CD4-positive, alpha-beta T cell (primary cell): ENCODE measurements at places on chromosomes 6 and 20. TPM values are rescaled to one million over a fixed set of nuclear protein-coding genes. Genes with fewer than 3 reads are reported as not detected.

Gene KHDC1L
- not detected for total RNA-seq

Gene HLA-DMB
- 6.0 TPM for total RNA-seq

Gene MAP7
- 0.49 TPM for total RNA-seq

Gene RSPO3
- total RNA-seq = not detected

DNA sequence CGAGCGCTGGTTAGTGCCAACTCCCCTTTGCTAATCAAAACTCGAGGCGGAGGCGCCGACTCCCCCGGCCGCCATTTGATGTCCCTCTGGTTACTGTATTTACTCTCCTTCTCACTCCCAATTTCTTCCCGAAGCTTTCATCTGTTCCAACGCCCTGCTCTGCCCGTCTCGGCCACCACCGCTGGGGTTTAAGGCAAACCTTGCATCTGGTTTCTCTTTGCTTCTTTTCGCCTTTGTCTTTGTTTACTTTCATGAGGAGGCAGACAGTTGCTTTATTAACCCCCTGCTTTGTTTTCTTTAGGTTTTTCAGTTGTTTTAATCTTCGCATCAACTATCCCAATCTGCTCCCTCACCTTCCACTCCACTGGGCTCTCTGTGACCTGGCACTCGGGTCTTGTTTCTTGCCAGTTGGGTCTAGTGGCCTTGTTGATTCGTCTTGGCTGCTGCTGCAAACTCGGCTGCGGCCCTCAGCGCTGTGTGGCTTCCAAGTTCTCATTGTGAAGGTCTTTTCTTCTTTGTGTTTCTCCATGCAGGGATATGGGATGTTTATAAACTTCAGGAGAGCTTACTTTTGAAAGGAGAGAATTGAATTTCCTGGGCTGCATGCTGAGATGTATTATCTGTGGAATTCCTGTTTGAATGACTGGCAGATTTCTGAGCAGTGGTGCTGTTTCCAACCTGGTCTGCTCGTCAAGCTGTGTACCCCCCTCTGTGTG, 155.1 kb downstream of the CDC5L start:
- no peak for DNase-seq
- no peak overlapping the region for H3K4me3 ChIP-seq
- no peaks in the 10 kb centered on the region for H3K4me1 ChIP-seq
- H3K27ac ChIP-seq = no peak overlapping the region
- H3K36me3 ChIP-seq = no peaks in the 10 kb centered on the region

DNA sequence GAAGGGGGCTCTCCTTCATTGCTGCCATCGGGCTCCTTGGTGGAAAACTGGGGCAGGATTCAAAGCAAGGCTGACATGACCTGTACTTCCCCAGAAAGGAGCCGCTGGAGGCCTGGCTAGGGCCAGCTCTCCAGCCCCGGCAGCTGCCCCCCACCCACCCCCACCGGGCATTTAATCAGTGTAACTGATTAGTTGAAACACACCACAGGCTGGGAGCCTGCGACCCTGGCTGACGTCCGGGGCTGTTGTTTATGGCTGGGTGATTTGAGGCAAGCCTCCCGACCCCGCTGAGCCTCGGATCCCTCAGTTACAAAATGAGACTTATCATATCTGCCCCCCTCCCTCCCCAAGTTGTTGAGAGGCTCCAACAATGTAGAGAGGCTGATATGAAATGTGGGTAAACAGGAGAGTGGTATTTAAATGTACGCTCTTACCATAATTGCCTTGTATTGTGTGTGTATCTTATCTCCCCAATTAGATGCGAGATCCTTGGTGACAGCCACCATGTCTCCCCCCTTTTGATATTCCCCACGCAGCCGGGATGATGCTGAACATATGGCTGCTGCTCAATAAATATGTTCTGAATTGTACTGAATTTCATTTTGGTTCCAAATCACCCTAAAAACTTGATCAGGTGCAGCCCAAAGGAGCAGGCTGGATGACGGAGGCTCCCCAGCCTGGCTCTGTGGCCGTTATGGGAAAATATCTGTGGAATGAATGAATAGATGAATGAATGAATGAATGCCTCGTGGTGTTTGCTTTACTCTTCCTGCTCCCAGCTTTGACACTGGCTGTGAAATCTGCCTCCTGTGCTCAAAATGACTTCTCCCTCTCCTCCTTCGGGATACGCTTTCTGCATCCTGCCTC, 31.8 kb upstream of the APCDD1L start:
- H3K27ac ChIP-seq = no peak overlapping the region
- H3K36me3 ChIP-seq = no peaks in the 10 kb centered on the region
- DNase-seq = no peak
- H3K4me1 ChIP-seq = no peaks in the 10 kb centered on the region
- H3K27me3 ChIP-seq = peaks cover 5% of the 10 kb centered on the region
- H3K4me3 ChIP-seq = no peak overlapping the region

GRCh38 chr20:43576108-43576507, 14.6 kb upstream of the IFT52 start:
- no peak for DNase-seq
- no peaks in the 10 kb centered on the region for H3K4me1 ChIP-seq
- no peak overlapping the region for H3K4me3 ChIP-seq
- no peaks in the 10 kb centered on the region for H3K27me3 ChIP-seq
- no peak overlapping the region for H3K27ac ChIP-seq
- H3K36me3 ChIP-seq = no peaks in the 10 kb centered on the region

DNA sequence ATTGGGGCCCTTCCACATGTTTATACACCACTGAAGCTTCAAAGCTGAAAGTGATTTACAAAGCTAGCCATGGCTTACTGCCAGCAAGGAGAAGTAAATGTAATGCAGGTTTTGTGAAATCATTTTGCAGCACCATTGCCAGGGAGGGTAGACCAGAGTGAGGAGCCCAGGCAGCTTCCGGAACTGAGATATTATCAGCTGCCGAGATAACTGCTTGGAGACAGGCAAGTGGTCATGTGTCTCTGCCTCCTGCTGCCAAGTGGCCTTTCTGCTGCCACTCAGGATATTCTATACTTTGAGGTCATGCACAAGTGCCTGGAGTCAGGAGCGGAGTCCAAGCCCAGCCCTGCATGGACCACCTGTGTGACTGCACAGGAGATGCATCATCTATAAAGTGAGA, 160.2 kb downstream of the SYNDIG1 start:
- DNase-seq = no peak
- no peaks in the 10 kb centered on the region for H3K36me3 ChIP-seq
- no peaks in the 10 kb centered on the region for H3K27me3 ChIP-seq
- no peaks in the 10 kb centered on the region for H3K4me1 ChIP-seq
- no peak overlapping the region for H3K4me3 ChIP-seq

DNA sequence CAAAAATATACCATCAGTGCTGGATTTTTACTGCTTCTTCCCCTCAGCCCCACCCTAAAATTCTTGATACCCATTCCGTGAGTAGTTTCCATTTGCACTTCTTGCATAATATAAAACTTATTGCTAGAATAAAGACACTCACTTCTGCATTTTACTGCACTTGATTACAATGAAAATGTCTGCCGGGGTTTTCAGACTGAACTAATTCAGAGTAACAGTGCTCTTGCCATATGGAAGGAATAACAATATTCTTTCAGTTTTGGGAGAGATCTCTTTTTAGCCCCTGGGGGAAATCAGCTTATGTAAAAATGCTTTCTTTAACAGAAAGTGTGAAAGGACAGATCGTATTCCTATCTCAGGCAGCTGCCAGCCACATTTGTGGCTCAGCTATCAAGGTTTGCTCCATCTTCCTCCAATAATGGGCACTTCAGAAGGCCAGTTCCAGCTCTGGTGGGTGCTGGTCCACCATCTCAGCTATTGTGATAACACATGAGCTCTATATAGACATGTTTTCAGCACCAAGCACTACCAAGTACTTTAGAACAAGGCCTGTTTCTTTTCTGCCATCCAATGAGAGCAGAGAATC, 8.9 kb downstream of the SMLR1 start:
- H3K4me1 ChIP-seq = no peaks in the 10 kb centered on the region
- no peak for DNase-seq

GRCh38 chr6:157487110-157487773, 106.3 kb downstream of the ZDHHC14 start:
- H3K27ac ChIP-seq = no peak overlapping the region
- DNase-seq = no peak
- no peaks in the 10 kb centered on the region for H3K27me3 ChIP-seq
- no peak overlapping the region for H3K4me3 ChIP-seq

DNA sequence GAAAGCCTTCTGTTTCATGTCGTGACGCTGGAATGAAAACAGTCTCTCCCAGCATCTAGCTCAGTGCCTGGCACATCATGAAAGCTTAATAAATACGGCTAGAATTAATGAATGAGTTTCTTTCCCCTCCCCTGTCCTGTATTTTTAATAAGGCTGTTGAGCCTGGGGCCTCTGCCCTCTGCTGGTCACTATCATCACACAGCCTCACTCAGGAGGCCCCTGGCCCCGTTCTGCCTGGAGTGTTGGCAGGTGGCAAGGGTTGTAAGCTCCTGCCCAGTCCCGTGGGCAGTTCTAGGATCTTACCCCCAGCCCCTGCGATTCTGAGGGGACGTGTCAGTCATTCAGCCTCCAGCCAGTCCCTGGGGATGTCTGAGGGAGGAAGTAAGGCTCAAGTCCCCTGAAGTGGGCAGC, 41.4 kb downstream of the PHACTR3 start:
- no peaks in the 10 kb centered on the region for H3K27me3 ChIP-seq
- no peaks in the 10 kb centered on the region for H3K4me1 ChIP-seq
- DNase-seq = no peak
- no peaks in the 10 kb centered on the region for H3K36me3 ChIP-seq
- H3K27ac ChIP-seq = no peak overlapping the region

DNA sequence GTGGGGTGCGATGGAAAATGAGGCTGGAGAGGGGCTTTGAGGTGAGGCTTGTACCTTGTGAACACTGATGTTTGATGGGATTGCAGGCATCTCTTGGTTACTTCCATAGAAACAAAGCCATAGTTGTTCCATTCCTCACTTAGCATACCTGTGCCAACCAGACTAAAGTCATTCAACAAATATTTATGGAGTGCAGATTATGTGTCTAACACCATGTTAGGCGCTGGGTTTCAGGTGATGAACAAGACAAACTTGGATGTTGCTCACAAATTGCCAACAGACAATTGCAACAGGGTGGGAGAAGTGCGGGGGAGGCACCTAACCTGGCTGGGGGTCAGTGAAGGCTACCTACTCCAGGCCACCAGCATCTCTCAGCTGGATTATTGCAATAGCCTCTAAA, 1.5 kb downstream of the TTPAL start:
- H3K27ac ChIP-seq = peak overlapping the region; percentile 98
- H3K4me1 ChIP-seq = peaks cover 18% of the 10 kb centered on the region
- no peak for DNase-seq
- peaks cover 25% of the 10 kb centered on the region for H3K36me3 ChIP-seq
- H3K4me3 ChIP-seq = no peak overlapping the region

DNA sequence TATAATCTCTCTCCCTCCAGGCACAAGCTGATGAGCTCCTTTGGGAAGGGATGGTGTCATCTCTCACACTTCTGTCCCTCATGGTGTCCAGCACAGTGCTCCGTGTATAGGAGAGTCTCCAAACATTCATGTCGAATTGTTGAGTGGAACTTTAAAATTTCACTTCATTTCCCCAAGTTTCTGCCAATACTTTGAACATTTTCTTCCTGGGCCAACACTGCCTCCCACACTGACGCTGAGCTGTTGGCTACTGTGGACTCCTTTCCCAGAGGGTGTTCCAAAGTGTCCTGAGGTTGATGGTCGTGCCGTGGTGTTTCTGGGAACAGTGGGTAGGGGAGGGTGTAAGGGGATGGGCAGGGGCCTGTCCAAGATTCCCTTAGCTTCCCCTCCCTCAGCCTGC, 122.7 kb downstream of the TIAM2 start:
- H3K36me3 ChIP-seq = no peaks in the 10 kb centered on the region
- H3K4me3 ChIP-seq = no peak overlapping the region
- H3K4me1 ChIP-seq = no peaks in the 10 kb centered on the region

DNA sequence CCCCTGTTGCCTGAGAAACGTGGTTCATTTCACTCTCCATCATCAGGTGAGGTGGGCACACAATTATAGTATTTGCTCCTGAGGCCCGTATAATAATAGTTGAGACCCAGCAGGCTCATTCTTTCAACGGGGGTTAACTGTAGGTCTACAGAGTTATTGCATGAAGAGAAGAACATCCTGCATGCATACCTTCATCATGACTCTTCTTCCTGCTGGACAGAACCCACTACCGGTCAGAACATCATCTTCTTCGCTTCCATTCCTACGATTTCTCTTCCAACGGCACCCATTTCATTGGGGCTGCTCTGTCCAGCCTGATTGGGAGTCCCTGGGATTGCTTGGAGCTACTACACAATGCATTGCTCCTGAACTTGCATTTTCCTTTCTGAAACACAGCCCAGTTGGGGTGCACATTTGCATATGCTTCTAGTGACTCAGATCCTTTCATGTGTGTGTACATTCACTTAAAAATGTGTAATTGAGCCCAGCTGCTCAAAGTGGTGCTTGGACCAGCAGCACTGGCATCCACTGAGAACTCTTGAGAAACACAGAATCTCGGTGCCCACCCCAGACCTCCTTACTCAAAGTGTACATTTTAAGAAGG, 57.4 kb downstream of the SLC24A3 start:
- H3K27me3 ChIP-seq = no peaks in the 10 kb centered on the region
- DNase-seq = no peak
- no peaks in the 10 kb centered on the region for H3K4me1 ChIP-seq
- H3K27ac ChIP-seq = no peak overlapping the region
- no peaks in the 10 kb centered on the region for H3K36me3 ChIP-seq

GRCh38 chr6:10184371-10185227, 230.3 kb downstream of the TFAP2A start:
- no peak overlapping the region for H3K4me3 ChIP-seq
- no peaks in the 10 kb centered on the region for H3K4me1 ChIP-seq
- H3K27me3 ChIP-seq = no peaks in the 10 kb centered on the region
- DNase-seq = no peak
- no peaks in the 10 kb centered on the region for H3K36me3 ChIP-seq

DNA sequence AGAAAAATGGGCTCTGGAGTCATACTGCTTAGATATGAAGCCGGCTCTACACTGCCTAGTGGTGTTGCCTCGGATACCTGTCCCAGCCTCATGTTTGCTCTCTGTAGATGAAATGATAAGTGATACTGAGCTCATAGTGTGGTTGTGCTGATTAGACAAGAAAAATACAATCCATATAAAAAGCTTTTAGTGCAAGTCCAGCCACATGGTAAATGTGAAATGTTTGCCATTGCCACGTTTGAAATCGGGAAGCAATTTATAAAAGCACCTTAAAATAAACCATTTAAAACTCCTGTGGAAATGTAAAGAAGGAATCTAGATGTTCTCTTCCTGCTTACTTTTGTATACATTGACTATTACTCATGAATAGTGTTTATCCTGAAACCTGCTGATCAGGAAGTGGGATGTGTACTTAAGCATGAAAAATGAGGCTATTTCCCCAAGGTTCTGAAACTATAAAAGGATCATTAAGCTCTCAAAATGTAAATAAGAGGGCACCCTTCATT, 13.1 kb upstream of the PBOV1 start:
- H3K4me1 ChIP-seq = no peaks in the 10 kb centered on the region
- no peak for DNase-seq
- no peaks in the 10 kb centered on the region for H3K36me3 ChIP-seq
- H3K27me3 ChIP-seq = peaks cover under 1% of the 10 kb centered on the region

GRCh38 chr6:31663126-31663960, 1.5 kb downstream of the GPANK1 start:
- peak overlapping the region; percentile 79 for H3K4me3 ChIP-seq
- peaks cover 74% of the 10 kb centered on the region for H3K4me1 ChIP-seq
- no peak for DNase-seq
- H3K27ac ChIP-seq = no peak overlapping the region

GRCh38 chr20:54573838-54574237, 98.4 kb downstream of the DOK5 start:
- H3K27me3 ChIP-seq = no peaks in the 10 kb centered on the region
- H3K36me3 ChIP-seq = no peaks in the 10 kb centered on the region
- no peak for DNase-seq
- no peak overlapping the region for H3K27ac ChIP-seq
